ENCODE measurements at places on chromosomes 13 and 19.

- DNase-seq: no peak
Observed at GRCh38 chr13:67318860-67319259, 88.7 kb upstream of the PCDH9 start.

DNA sequence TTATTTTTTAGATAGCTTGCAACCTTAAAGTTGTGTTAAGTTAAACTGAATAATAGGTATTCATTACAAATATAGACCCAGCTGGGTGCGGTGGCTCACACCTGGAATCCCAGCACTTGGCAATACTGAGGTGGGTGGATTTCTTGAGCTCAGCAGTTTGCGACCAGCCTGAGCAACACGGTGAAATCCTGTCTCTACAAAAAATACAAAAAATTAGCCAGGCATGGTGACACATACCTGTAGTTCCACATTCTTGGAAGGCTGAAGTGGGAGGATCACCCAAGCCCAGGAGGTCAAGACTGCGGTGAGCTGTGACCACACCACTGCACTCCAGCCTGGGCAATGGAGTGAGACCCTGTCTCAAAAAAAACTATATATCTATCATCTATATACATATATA, 386.5 kb downstream of the PCDH17 start:
- DNase-seq: no peak

GRCh38 chr13:35961002-35961401, 170.2 kb downstream of the DCLK1 start:
- no peak for DNase-seq

DNA sequence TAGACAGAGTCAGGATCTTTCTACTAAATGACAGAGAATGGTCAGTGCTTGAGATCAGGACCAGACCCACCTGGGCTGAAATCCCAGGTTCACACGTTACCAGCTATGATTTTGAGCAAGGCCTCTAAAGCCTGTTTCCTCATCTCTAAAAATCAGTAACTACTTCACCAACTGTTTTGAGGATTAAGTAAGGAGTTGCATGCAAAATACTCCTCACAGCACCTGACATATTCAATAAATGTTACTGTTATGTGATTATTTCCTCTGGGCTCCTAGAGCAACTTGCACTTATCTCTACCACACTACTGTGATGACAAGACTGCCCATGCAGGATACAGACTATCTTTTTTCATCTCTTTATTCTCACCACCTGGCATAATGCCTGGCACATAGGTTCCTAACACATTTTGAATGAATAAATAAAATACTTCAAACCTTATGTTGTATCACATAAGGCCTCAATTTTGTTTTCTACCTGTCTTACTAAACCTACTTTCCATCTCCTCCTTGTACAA, 1.8 kb downstream of the KATNAL1 start:
- no peak for DNase-seq

DNA sequence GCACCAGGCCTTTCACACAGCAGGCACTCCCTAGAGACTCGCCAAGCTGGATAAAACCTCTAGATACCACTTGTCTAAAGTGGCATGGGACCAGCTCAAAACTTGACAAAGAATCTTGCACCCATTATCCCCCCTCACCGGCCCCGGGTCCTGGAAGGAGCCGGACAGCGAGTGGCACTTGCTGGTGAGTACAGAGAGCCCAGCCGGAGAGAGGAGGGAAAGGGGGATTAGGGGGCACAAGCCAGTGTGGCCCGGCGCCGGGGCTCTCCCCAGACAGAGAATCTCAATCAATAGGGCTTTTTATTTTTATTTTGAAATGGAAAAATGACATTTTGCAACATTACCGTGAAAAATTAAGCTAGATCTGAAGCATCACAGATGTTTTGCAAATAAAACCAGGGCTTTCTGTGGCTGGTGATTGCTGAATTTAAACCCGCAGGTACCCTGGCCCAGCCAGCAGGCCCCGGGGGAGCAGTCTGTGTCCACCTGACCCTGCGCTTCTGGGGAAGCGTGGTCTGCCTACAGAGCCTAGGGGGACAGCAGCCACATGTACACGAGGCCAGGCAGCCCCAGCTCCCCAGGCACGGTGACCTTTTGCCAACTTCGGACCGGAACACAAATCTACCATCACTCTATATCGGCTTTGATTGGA, 10.0 kb upstream of the VSTM2B start:
- no peak for DNase-seq
